Activated B cell treated with CpG ODN at 0.5 μM for 24 hours (primary cell): ENCODE measurements at places on chromosomes 16 and 17. TPM values are rescaled to one million over a fixed set of nuclear protein-coding genes. Genes with fewer than 3 reads are reported as not detected.

CES5A gene
- total RNA-seq = not detected in 2 replicates

APOBR gene
- 2.9 and 3.2 TPM in 2 replicates for total RNA-seq

SDR42E1 gene
- total RNA-seq = 7.4 and 7.5 TPM in 2 replicates

HSPB9 gene
- total RNA-seq = not detected in 2 replicates

TBC1D28 gene
- total RNA-seq = not detected in 2 replicates

PRM3 gene
- total RNA-seq = not detected in 2 replicates

- no peak overlapping the region for H3K4me3 ChIP-seq
- peaks cover 31% of the 10 kb centered on the region for H3K27me3 ChIP-seq
Measured at GRCh38 chr16:89256651-89257254, 39.2 kb downstream of the ZNF778 start.

GRCh38 chr17:80477647-80478478 lies 1.5 kb upstream of the NPTX1 start:
- peaks cover 19% of the 10 kb centered on the region for H3K4me1 ChIP-seq
- H3K27me3 ChIP-seq = peaks cover 62% of the 10 kb centered on the region

DNA sequence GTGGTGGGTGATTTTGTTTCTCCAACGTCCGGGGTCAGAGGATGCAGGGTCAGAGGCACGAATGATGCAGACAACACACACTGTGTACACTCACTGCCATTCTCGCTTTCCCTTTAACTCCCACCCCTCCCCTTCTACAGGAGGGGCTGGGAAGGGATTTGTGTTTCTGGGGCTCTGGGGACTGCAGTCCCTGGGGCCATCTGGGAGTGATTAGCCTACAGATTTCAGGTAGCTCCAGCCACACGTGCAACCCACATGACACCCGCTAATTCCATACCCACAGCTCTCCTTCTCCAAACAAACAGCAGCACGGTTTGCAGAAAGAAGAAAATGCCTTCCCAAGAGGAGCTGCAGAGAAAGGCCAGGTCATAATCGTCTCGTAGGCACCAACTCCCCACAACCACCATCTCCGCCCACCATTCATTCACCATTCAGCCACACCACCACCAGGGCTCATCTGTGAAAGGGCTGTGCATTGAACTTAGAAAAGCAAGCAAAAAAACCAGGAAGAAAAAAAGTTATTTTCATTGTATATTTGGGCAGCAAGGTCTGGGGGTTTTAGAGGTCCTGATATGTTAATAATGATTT lies 9.4 kb upstream of the SOX9 start:
- peaks cover under 1% of the 10 kb centered on the region for H3K4me1 ChIP-seq
- no peak overlapping the region for H3K4me3 ChIP-seq
- no peak overlapping the region for H3K27ac ChIP-seq
- H3K27me3 ChIP-seq = peaks cover 29% of the 10 kb centered on the region

DNA sequence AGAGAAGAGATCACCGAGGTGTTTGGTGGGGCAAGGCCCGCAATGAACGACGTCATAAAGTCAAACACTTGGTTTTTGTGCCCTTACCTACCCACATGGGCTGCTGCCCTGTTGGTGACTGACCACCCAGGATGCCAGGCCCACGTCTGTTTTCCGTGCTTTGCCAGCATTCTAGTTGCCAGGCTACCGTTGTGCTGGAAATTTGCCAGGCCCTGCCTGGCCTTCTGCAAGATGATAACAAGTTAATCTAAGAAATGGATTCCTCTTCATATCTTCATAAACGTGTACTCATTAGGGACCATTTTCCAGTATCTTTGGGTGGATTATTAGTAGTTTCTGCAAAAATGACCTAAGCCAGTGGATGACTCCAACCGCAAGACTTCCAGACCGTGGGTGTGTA lies 35.4 kb downstream of the SLC6A4 start:
- no peaks in the 10 kb centered on the region for H3K4me1 ChIP-seq
- H3K27me3 ChIP-seq = peaks cover 14% of the 10 kb centered on the region

- no peak overlapping the region for H3K4me3 ChIP-seq
- H3K27ac ChIP-seq = no peak overlapping the region
- H3K36me3 ChIP-seq = no peaks in the 10 kb centered on the region
- H3K27me3 ChIP-seq = peaks cover 12% of the 10 kb centered on the region
Measured at GRCh38 chr17:17386094-17386800, 83.1 kb downstream of the NT5M start.

- peaks cover 7% of the 10 kb centered on the region for H3K36me3 ChIP-seq
- no peaks in the 10 kb centered on the region for H3K27me3 ChIP-seq
- H3K27ac ChIP-seq = peak overlapping the region; percentile 83
Measured at GRCh38 chr16:27199736-27200135, 3.6 kb upstream of the KDM8 start.

- H3K36me3 ChIP-seq = peaks cover 8% of the 10 kb centered on the region
- H3K4me1 ChIP-seq = peaks cover 8% of the 10 kb centered on the region
- no peak overlapping the region for H3K4me3 ChIP-seq
- no peak overlapping the region for H3K27ac ChIP-seq
- no peaks in the 10 kb centered on the region for H3K27me3 ChIP-seq
Measured at GRCh38 chr16:30548416-30549253, 9.5 kb downstream of the ZNF764 start.

DNA sequence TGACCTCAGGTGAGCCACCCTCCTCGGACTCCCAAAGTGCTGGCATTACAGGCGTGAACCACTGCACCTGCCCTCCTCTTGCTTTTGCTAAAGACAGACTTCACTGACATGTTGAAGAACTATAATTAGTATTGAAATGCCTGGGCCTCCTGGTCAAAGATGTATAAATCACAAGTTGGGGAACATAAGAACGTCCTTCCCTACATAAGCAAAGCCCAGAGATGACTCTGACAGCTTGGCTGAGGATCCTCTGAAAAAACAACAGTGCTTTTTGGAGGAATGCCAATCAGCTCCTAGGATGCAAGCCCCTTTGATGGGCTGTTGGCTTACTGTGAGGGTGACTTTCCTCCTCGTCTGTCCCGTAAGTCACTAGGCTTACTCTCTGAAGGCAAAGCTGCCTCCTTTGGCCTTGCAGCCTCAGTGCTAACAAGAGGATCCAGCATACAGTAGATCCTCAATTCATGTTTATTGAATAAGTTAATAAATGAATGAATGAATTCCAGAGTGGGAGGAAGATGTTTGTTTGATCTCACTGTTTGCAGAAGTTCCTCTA lies 6.3 kb downstream of the APOH start:
- no peaks in the 10 kb centered on the region for H3K36me3 ChIP-seq
- DNase-seq = no peak
- H3K27ac ChIP-seq = no peak overlapping the region
- H3K4me1 ChIP-seq = no peaks in the 10 kb centered on the region

GRCh38 chr16:30349675-30350074 lies 5.4 kb downstream of the CD2BP2 start:
- DNase-seq = no peak
- peaks cover 48% of the 10 kb centered on the region for H3K4me1 ChIP-seq
- peaks cover 51% of the 10 kb centered on the region for H3K36me3 ChIP-seq
- H3K4me3 ChIP-seq = peak overlapping the region; percentile 67
- H3K27ac ChIP-seq = peak overlapping the region; percentile 79
- H3K27me3 ChIP-seq = no peaks in the 10 kb centered on the region

- DNase-seq = no peak
- peaks cover 21% of the 10 kb centered on the region for H3K36me3 ChIP-seq
- H3K27me3 ChIP-seq = no peaks in the 10 kb centered on the region
- H3K4me1 ChIP-seq = no peaks in the 10 kb centered on the region
- H3K27ac ChIP-seq = no peak overlapping the region
Measured at GRCh38 chr16:1790611-1791255, 2.8 kb downstream of the IGFALS start.

- no peak overlapping the region for H3K27ac ChIP-seq
- DNase-seq = no peak
- H3K27me3 ChIP-seq = peaks cover 35% of the 10 kb centered on the region
- H3K4me1 ChIP-seq = peaks cover 10% of the 10 kb centered on the region
Measured at GRCh38 chr17:49440581-49440980, 25.9 kb upstream of the PHB1 start.
